ENCODE measurements at places on chromosomes 5 and 9.

DNA sequence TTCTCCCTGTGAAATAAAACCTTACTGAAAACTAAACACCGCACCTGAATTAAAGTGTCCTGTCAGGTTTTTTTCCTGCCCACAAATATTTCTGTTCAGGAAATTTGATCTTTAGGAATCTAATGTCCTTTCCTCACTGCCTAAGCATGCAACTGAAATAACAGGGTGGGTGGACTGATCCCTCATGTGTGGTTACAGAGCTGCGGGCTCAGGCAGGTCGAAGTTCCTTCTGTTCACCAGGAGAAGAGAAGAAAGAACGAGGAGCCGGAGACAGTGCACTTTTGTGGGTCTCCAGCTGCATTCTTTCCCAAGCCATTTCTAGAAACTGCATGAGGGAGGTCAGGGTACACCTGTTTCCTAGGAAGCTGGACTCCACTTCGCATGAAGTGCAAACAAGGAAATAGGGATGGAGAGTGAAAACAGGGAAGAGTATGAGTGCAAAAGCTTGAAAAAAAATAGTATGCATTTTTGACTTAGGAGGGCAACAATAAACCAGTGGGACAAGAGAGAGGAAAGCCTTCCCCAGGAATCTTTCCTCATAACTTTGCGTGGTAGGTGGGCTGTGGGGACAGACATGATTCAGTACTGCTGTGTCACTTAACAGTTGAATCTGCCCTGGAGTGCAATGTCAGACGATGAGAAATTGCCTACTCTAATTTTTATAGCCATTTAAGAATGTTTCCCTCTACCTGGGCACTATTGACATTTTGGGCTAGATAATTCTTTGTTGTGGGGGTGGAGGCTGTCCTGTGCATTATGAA is 60.3 kb downstream of the GCNT1 start:
- DNase-seq: no peak

GRCh38 chr9:122219856-122220672 is 8.7 kb downstream of the LHX6 start:
- no peak for DNase-seq

DNA sequence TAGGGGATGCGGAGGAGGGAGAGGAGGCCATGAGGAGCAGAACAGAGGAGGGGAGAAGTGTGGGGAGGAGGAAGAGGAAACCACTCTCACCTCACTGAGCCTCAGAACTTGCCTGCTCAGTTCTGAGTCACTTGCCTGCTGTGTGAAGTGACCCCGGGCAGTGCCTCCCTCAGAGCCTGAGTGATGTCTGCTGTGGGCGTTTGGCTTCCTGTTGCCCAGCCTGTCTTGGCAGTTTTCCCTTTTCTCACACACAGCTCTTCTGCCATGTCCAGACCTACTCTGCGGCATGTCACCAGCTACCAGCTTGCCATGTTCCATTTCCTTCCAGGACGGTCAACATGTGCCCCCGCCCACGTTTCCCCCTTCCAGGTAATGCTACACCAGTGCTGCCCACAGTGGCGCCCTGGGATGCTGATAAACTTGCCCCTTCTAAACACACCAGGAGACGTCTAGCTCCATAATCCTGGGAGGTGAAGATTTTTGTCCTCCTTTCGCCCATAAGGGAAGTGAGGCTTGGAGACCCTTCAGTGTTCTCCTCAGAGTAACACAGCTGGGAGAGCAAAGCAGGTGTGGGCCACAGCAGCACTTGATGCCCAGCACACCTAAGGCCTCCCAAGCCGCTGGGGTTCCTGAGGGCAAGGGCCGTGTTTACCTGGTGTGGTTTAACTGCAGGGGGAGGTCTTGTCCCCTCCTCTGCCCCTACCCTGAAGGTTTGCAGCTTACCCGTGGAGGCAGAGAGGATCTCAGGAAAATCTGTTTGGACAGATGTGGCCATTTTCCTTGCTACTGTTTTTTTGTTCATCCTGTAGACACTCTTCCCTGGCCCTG is 63.8 kb upstream of the RNF130 start:
- peak; percentile 93 for DNase-seq

- no peak for DNase-seq
These were observed 310.6 kb upstream of the EDIL3 start for GRCh38 chr5:84695330-84695729.

DNA sequence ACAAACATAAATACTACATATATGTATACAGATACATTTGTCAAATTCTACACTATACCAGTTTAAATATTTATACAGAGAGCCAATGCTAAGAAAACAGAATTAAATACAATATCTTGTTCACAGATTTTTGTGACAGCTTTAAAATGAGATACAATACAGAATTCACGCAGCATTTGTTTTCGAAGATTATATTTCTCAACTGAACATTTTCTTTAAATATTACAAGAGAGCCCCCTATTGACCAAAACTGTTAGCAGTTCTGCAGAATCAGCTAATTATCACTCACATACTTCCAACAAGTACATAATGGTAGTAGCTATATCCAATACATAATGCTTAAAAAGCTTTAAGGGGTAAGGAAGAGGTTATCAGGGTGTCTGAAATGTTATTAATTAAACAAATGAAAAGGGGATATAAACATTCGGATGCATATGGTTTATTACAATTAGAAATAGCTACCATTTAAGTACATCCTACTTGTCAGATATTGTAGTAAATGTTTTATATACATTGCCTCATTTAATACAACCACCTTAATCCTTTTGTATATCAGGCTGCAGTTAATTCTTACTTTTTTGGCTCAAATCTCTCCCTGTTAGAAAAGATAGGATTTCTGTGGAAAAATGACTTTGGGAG is 31.7 kb downstream of the ZDHHC21 start:
- peak; percentile 34 for DNase-seq

DNA sequence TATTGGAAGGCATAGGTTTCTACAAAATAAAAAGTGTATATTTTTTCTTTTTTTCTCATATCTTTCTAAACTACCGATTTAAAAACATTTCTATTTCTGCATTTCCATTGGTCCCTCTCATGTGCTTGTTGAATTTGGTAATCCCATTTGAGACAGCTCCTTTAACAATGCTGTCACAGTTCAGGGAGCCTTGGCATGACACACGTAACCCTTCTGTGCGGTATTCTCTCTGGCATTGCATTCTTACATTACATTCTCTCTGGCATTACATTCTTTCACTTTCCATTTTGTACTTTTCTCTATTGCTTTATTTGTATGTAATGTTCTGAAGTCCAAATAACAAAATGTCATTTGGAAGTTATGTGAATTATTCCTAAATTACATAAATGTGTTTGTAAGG is 150.7 kb upstream of the RASGRF2 start:
- DNase-seq: no peak

GRCh38 chr9:115006660-115007059 is 76.3 kb upstream of the TNFSF8 start:
- DNase-seq: peak; percentile 20
